ENCODE measurements at places on chromosomes 16 and 17.

GRCh38 chr17:1367351-1367745, 32.7 kb downstream of the YWHAE start:
- no peak for DNase-seq

DNA sequence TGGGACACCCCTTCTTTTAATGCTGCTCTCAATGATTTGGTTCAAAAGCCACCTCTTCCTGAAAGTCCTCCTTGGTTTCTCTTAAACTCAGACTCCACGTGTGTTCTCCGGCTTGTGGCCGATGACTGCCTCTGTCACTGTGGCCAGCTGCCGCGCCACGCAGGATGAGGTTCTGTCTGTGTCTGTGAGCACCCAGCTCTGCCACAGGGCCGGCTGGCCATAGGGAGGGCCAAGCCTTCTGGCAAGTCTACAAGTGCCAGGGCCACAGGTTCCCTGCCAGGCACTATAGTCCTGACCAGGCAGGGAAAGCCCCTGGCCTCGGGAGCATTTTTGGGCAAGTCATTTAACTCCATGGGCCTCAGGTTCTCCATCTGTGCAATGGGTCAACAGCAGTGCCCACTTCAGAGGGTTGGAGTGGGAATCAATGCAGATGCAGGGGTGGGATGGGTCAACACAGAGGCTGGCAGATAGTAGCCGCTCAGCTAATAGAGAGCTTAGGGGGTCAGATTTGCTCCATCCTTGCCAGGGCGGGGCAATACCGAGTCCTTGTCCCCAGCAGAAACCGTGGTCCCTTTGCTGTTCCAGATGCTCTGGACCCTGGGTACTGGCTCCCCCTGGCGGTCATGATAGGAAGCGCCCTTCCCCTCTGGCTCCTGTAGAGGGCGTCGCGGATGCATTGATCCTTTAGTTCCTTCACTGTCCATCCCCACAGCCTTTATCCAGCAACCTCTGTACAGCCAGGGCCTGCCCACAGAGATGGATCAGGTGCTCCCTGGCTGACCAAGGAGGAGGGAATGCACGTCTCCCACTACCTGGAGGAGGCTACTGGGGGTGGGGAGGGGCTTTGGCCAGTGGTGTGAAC, 19.3 kb upstream of the ADGRG3 start:
- peak; percentile 87 for DNase-seq

GRCh38 chr17:40515491-40516041, 14.1 kb upstream of the TNS4 start:
- peak; percentile 63 for DNase-seq

DNA sequence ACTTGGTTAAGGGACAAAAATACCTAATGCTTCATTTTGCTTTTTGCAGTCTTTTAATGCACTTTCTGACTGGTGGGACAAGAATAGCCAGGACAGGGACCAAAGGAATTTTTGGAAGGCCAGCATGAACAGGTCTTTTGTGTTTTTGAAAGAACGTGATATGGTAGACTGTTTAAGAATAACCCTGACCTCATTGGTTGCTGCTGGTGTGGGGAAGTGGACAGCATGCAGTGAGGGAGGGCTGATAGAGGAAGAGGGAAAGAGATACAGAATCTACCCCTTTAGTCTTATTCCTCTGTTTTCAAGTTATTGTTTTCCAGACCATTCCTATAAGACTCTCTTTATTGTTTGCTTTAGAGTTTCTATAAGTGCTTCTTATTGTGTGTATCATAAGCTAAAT, 816.2 kb downstream of the CDH11 start:
- DNase-seq, result no peak

DNA sequence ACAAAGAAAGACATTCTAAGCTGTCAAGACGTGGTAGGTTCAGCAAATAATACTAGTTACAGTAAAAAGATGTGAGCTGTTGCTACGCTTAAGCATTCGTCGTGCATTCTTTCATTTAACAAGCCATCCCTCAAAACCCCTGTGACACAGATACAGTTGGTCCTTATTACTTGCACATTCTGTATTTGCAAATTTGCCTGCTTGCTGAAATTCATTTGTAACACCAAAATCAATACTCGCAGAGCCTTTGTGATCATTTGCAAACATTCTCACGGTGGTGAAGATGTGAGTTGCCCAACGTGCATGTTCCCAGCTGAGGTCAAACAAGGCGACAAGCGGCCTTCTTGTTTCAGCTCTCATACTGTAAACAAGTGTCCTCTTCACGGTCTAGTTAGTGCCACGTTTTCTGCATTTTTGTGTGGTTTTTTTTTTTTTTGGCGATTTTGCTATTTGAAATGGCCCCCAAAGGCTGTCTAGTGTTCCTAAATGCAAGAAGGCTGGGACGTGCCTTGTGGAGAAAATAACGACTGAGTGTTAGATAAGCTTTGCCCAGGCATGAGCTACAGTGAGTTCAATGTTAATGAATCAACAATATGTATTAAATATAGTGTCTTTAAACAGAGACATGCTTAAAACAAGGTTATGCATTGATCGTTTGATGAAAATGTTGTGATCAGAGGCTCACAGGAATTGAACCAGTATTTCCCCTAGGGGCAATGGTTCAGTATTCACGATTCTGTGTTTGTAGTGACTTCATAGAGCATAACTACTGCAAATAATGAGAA, 84.1 kb downstream of the RAB11FIP4 start:
- DNase-seq, result no peak

DNA sequence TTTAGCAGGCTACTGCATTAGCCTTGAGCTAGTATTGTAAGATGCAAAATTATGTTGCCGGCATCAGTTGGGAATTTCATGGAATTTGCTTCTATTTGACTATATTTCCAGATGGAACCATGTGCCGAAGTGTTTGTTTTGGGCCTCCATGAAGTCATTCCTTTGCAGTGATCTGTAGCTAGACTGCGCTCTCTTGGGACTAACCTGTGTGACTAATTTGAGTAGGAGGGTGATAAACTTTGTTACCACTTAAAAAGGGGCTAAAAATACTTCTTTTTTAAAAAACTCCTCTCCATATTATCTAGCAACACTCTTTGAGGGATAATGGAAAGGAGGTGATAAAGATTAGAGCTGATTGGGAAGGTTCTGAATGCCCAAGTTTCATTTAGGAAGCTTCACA, 166.8 kb upstream of the TBX2 start:
- no peak for DNase-seq

DNA sequence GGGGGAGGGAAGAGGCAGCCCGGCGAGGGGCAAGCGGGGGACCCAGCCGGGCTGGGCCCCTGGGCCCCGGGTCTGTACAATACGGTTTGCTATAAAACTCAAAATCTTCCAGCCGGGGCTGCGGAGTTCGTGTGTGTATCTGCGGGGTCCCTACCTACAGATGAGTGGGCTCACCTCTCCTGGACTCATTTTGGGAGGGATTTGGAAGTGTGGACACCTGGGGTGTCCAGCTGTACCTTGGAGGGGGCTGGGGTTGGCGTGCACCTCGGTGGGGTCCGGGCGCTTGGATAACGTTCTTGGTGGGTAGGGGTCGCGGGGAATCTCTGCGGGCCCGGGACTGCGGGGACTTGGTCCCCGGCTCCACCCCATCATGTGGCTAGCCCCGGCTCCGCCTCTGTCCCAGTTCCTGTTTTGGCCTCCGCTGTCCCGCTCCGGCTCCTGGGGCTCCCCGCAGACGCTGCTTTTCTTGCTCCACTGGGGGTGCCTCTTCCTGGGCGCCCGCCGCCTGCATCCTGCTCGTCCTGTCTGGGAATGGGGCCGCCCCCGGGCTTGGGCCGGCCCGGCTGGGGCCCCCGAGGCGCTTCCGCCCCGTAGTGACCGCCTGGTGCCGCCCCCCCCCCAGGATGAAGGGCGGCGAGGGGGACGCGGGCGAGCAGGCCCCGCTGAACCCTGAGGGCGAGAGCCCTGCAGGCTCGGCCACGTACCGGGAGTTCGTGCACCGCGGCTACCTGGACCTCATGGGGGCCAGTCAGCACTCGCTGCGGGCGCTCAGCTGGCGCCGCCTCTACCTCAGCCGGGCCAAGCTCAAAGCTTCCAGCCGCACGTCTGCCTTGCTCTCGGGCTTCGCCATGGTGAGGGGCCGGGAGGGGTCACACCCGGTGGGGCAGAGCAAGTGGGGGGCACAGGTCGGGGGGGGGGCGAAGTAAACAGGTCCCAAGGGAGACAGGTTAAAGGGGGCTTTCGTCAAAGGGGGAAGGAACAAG, at the start of gene ORAI3:
TSS of gene ORAI3 (plus strand) at position 402 of the 983 bp plus-strand sequence. CDS start at position 624, 222 bp downstream.
- no peak for DNase-seq

GRCh38 chr16:55575496-55575895, 9.0 kb downstream of the CAPNS2 start:
- no peak for DNase-seq

DNA sequence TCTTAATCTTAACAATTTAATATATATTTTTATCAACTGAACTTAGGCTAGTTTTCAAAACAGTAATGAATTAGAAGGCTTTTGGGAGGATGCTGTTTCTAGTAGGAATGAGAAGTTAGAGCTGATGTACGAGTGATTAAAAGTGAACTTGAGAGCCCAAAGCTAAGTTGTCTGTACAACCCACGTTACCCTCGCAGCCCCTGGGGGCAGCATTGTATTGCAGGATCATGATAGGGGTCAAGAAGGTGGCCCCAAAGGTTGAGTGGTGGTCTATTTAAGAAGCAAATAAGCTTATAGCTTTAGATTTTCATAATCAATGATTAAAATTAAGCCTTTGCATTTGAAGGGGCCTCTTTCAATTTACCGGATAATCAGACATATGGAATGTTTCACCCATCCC, 33.7 kb upstream of the ALDH3A2 start:
- no peak for DNase-seq

DNA sequence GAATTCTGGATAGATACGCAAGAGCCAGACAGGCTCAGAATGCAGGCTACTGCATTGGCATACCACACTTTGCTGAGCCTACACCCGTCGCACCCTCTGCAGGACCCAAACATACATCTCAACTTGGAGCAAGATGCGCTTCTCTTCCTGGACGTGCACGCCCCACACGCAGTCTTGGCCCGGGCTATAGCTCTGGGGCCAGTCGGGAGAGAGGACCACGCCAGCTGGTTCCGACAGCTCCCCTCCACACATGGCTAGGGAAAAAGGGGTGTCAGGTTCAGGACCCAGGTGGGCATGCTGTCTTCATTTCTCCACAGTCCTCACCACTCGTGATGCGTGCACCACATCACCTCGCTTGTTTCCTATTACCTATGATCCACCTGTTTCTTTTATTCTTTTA, 15.1 kb upstream of the CDIPT start:
- no peak for DNase-seq

GRCh38 chr16:88597856-88598491, 27.8 kb downstream of the ZC3H18 start:
- DNase-seq, result no peak

- DNase-seq, result no peak
Observed at GRCh38 chr17:8117980-8118768, at the start of gene ALOXE3. Gene ALOXE3 (minus strand): TSS chr17:8118514. CDS start chr17:8117990, 524 bp downstream.

- no peak for DNase-seq
Observed at GRCh38 chr17:52027620-52028295, 130.8 kb downstream of the CA10 start.

- no peak for DNase-seq
Observed at GRCh38 chr16:67957622-67958021, 10.8 kb downstream of the SLC12A4 start.

- DNase-seq, result no peak
Observed at GRCh38 chr17:58525239-58525638, 10.8 kb upstream of the MTMR4 start.

DNA sequence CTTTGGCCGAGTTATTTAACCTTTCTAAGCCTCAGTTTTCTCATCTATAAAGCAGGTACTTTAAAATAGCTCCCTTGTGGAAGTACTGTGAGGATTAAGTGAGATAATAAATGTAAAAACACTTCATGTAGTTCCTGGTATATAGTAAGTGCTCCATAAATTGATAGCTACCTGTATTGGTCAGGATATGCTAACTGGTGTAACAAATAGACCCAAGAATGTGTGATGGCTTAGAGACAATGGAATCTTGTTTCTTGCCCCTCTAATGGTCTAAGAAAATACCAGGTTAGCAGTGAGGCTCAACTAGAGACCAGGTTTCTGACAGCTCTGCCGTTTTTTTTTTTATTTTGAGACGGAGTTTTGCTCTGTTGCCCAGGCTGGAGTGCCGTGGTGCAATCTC, 29.8 kb downstream of the CCR7 start:
- DNase-seq, result no peak

DNA sequence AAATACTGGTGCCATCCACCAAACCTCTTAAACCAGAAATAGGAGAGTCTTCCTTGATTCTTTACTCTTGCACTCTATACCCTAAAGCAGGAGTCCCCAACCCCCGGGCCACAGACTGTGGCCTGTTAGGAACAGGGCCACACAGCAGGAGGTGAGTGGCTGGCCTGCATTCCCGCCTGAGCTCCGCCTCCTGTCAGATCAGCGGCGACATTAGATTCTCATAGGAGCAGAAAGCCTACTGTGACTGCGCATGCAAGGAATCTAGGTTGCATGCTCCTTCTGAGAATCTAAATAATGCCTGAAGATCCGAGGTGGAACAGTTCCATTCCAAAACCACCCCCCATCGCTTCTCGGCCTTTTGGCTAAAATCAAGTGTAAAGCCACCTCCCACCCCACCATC, 30.3 kb upstream of the SRCIN1 start:
- DNase-seq, result no peak

DNA sequence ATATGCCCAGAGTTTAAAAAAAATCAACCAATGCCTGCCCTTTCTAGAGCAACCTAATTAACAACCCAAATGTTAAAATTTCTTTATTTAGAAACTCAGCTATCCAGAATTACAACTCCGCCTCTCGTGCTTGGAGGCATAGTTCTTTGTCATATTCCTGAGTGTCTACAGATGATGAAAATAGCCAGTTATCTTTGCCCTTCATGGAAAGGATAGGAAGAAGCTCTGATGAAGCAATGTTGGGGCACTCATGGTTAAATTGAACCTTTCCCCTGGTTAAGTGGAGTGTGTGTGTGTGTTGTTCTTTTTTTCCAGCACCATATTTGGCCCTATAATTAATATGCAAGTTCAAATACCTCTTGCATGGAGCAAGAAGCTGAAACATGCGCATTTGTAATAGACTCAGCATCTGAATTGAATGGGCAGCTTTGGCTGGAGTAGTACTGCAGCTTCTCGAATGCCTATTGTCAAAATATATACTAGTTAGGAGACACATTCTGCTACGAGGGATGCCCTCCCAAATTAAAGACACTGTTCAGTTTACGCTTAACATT, 506.2 kb downstream of the WWOX start:
- DNase-seq, result no peak

DNA sequence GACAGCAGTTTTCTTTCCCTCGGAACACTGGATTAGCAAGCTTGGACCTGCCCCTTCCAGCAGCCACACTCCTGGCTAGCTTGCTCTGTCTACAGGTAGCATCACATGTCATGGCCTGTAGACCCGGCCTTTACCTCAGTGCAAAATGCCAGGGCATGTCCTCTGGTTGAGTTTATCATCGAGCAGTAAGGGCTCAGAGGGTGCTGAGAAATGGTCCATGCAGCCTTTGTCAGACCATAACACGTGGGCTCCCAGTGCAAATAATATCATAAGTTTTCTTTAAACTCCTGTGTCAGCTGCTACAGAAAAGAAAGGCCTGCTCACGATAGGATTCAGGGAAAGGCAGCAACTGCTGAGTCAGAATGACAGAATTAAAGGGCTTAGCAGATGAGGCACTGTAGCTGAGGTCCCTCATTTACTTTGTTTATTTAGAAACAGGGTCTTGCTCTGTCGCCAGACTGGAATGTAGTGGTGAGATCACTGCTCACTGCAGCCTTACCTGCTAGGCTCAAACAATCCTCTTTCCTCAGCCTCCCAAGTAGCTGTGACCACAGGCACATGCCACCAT, 8.0 kb upstream of the GNA13 start:
- DNase-seq, result no peak

GRCh38 chr16:30567160-30567990, 4.1 kb downstream of the ZNF688 start:
- DNase-seq, result peak; percentile 25

GRCh38 chr17:20208717-20209116, 199.6 kb downstream of the SPECC1 start:
- DNase-seq, result no peak

Data from stimulated activated naive CD4-positive, alpha-beta T cell (primary cell).